ENCODE measurements at places on chromosomes 16 and 17.

DNA sequence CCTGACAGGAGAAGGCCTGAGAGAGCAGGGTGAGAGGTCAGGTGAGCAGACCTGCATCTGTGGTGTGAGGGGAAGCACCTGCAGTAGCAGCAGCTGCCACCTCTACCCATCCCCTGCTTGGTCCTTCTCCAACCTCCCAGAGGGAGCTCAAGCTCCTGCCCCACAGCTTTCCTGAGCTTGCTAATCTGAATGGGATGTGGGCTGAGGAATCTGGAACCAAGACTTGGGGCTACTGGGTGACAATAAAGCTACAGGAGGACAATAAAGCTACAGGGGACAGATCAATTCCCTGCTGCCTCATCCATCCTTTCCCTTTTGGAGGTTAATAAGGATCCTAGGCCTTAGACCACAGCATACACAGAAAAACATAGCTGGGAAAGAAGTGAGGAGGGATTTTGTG, 4.9 kb upstream of the TBX4 start:
- DNase-seq: no peak

DNA sequence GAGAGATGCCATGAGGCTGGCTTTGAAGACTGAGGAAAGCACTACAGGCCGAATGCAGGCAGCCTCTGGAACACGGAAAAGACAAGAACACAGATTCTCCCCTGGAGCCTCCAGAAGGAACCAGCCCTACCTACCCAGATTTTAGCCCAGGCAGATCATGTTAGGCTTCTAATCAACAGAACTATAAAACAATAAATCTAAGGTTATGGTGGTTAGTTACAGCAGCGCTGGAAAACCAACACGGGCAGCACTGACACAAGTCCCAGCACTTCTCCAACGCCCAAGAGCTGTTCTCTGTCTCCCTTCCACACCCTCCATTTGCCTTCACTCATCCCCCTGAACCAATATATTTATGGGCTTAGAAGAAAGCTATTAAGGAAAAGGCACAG, 7.5 kb downstream of the ANKRD11 start:
- DNase-seq: no peak

- DNase-seq: peak; percentile 57
Measured at GRCh38 chr16:48353565-48354163, 31.5 kb downstream of the SIAH1 start.

- DNase-seq: no peak
Measured at GRCh38 chr17:48004983-48005382, 32.6 kb downstream of the COPZ2 start.

GRCh38 chr16:57800200-57801097, 1.8 kb downstream of the KIFC3 start:
- DNase-seq: no peak

DNA sequence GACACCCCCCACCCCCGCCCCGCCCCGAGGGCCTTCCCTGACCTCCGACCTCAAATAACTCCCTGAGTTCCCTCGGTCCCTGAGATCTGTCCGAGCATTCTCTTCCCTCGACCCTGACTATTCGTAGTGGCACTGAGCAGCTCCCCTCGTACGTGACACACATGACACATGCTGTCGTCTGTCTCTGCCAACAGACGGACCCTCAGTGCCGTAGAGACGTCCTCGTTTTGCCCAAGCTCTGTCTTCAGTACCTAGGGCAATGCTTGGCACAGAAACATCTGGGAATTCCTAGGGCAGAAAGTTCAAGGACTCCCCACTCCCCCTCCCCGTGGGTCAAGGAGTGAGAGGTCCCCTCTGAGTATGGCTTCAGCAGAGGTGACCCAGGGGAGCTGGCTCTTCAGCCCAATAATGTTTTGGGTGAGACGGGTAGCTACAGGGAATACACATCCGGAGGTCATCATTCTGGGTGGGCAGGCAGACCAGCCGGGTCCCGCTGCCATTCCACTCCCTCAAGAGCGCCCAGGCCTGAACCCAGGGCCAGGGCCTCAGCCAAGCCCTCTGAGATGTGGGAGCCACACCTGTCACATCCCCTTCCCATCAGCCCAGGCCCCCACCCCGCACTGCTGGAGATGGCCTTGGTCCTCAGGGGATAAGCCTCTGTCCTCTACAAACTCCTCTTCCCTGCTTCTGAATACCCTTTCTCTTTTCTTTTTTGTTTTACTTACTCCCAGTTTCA, 671 bp upstream of the FADS6 start:
- no peak for DNase-seq

GRCh38 chr16:80500961-80501525, 39.8 kb upstream of the DYNLRB2 start:
- DNase-seq: no peak

DNA sequence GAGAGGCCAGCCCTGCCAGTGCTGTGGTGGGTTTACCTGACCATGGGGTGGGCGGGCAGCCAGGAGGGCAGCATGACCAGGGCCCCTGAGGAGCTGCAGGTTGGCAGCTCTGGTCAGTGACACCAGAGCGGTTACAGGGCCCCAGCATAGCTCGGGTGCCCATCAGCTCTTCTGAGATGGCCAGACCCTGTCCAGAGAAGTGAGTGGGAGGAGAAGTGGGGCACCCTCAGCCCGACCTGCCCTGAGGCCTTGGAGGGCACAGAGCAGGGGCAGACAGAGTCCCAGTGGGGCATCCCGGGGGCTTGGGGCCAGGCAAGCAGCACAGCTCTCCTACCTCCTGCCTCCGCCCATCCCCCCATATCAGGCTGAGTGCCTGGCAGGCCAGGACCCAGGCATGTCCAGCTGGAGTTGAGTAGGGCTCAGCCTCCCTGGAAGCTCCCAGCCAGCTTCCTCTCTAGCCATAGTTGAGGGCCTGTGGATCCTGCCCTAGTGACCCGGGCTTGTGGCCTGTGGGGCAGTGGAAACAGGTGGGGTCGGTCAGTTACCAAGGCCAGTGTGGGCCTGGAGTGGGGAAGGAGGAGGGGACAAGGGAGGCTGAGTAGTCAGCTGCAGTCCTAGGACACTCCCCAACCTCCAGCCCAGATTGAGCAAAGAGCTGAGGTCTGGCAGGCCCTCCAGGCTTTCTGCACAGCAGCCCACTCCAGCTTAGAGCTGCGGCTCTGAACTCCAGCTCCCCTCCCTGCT, 83.5 kb downstream of the AMFR start:
- no peak for DNase-seq

DNA sequence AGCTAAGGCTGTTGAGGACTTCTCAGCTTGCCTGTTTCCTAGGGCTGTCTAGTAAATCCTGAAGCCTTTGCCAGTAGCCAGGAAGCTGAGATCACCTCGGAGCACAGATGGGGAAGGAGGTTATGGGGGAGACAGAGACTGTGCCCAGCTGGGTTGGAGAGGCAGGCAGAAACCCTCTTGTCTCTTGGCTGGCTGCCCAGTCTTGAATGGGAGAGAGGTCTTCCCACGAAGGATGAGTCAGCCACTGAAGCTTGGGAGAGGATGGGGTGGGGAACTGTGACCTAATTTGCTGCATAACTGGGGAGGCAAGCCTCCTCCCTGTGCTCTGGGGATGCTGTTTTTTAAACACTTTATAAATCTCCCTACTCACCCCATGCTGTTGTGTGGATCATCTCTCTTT, 69.8 kb downstream of the SHISA9 start:
- DNase-seq: no peak

DNA sequence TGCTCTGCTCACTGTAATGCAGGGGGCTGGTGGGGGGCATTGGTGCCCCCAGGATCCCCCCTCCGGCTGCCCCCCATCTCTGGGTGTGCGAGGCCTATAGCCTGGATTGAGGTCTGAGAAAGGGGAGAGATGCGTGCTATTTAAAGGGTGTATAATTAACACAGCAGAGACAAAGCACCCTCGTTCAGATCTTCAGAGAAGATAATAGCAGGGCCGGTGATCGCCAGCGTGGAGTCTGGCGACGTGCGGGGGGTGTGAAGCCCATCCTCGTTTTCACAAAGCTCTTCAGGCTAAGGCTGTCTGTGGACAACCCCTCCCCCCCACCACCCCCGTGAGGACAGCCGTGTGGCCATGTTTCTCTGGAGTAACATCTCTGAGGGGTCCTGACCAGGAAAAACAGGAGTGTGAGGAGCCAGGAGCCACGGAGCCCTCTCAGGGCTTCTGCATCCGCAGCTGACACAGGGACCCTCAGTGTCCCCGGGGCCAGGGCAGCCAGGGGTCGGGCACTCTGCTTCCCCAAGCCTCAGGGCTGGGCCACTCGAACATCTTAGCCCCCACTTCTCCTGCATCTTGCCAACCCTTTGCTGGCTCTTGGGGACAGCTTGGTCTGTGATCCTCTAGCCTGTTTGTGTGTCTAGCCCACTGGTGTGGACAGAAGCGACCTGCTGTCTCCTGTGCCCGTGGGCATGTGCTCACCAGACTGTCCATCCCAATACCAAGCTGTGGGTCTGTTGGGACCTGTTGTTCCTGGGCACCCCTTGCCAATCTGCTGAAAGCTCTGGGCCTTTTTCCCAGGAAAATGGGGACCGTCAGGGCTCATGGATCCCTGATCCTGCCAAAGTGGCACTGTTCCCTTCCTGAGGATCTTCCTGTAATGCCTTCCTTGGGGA, 58.9 kb downstream of the BAIAP2 start:
- no peak for DNase-seq

DNA sequence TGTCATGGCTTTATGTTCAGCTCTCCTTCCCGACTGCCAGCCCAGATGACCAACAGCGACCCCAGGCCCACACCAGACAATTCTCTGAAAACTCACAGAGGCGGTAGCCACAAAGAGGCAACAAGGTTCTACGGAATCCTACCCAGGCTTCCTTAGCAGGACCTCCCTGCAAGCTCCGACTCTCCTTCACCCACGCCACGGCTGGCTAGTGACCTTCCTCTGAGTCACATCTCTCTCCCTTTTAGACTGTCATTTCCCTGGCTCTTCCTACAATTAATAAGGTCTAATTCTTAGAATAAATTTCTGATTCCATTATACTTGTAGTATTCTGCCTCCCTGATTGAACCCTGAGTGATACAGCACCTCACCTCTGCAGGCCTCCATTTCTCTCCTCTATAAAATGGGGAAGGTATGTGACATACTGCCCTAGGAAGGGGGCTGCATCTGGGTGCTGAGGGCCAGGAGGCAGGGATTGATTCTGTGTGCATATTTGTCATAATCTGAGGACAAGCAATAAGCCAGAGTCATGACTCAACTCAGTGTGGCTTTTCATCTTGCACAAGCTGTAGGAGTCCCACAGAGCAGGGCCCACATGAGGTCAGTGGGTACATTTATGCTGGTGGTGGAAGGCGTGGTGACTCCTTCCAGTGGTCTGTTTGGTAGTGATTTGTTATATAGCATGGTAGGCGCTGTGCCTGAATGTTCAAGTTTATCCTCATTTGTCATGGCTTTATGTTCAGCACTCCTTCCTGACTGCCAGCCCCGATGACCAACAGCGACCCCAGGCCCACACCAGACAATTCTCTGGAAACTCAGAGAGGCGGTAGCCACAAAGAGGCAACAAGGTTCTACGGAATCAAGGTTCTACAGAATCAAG, 46.2 kb downstream of the SMPD3 start:
- peak; percentile 36 for DNase-seq

DNA sequence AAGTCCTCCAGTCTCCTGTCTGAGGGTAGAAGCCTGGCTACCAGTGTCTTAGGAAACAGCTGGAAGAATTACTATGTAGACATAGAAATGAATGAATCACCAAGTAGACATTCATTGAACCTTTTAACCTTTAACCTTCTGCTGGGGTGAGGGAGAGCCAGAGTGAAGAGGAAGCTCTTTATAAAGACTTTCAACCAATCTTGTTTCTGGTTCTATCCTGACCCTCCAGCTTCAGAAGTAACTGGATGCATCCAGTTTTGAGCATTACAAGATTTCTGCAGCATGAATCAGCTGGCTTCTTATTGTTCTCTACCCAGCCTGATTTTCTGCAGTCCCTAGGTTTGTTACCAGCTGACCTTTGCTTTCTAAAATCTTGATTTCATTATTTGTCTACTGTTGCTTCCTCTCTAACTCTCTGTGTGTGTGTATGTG, 8.5 kb downstream of the TEKT1 start:
- DNase-seq: no peak

DNA sequence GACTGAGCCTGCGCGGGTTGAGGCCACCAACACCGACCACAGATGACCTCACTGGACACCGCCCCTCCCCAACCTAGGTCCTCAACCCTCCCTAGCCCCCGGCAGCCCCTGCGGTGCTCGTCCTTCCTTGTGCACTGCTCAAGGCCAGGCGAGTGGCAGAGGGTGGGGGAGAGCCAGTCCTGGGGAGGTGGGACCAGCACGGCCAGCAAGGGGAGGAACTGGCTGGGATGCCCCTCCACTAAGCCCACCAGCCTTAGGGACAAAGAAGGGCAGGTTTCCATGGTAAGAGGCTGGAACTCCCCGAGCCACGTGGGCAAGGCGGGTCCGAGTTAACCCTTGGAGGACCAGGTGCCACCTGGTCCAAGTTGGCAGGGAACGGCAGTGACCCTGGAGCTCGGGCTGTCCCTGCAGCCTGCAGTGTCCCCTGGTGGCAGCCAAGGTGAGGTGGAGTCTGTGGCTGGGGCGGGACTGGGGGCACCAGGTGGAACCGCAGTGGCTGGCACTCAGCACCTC, 9.2 kb downstream of the FSCN2 start:
- no peak for DNase-seq

GRCh38 chr16:68786685-68787418, 49.8 kb downstream of the CDH1 start:
- no peak for DNase-seq

GRCh38 chr17:27495460-27495859, 39.2 kb downstream of the KSR1 start:
- DNase-seq: no peak

- DNase-seq: peak; percentile 50
Measured at GRCh38 chr16:81004646-81005353, 1.9 kb downstream of the CMC2 start.

- no peak for DNase-seq
Measured at GRCh38 chr17:49053171-49053829, 56.1 kb downstream of the IGF2BP1 start.
